Germinal center (tissue), 1 donor: ENCODE measurements at places on chromosomes 5 and 9.

DNA sequence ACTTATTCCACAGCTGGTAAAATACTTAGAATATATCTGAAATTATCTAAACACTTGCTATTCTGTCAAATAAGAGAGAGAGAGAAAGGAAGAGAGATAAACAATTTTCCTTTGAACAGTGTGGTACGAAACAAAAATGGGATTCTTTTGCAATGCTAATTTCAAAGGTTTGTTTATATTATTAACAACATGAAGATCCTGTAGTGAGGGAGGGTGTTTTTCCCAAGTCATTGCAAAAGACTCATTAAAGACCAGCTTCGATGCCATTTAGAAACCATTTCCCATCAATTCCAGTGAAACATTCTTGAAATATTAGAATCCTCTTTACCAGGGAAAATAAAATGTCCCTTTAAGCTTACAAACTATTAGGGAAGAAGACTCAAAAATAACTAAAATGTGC is 505.4 kb downstream of the SEMA5A start:
- DNase-seq = no peak

- no peak for DNase-seq
Observed at GRCh38 chr5:56677690-56678305, 137.6 kb upstream of the MAP3K1 start.

- DNase-seq = no peak
Observed at GRCh38 chr5:73424556-73424977, 24.0 kb downstream of the FOXD1 start.

GRCh38 chr5:158532739-158533138 is 567.0 kb downstream of the EBF1 start:
- DNase-seq = no peak

DNA sequence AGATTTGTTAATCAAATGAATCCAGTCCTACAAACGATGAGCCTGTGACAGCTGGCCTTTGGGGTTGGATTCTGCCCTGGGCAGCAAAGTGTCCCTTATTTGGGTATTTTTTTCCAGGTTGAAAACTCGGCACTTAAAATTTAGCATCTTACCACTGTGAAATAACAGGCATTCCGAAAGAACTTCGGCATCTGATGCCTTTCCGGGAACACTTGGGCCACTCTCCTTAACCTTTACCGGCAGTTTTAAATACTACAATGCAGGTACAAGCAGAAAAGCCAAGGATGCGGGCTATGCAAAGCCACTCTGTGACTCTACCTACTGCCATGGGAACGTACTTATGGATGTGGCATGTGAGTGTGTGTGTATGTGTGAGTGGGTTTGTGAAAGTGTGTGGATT is 1.0 kb upstream of the RASGRF2 start:
- no peak for DNase-seq

DNA sequence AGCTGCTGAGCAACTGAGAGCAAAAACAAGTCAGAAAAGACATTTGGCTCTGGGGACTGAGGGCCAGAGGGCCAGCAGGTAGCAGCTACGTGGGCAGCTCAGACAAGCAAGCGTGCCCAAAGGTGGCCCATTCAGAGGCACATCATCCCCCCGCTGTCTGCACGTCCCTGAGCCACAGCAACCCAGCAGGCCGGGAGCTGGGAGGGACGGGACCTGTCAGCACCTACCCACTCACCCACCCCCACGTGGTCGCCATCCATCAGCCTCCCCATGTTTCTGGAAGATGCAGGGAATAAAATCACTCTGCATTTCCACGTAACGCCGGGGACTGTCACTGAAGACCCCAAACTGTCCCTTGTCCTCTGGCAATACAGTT is 167.8 kb downstream of the COL23A1 start:
- no peak for DNase-seq

DNA sequence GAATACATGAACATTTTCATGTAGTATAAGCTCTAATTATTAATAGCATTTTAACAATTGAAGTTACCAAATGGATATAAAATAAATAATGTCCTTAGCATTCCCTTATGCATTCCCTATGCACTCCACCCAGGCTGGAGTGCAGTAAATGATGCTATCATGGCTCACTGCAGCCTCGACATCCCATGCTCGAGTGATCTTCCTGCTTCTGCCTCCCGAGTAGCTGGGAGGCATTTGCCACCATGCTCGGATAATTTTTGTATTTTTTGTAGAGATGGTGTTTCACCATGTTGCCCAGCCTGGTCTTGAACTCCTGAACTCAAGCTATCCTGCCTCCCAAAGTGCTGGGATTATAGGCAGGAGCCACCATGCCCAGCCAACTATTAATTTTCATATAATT is 184.0 kb downstream of the PBX3 start:
- DNase-seq = no peak

- peak; percentile 63 for DNase-seq
Observed at GRCh38 chr5:134647750-134648424, 698 bp upstream of the SEC24A start.

DNA sequence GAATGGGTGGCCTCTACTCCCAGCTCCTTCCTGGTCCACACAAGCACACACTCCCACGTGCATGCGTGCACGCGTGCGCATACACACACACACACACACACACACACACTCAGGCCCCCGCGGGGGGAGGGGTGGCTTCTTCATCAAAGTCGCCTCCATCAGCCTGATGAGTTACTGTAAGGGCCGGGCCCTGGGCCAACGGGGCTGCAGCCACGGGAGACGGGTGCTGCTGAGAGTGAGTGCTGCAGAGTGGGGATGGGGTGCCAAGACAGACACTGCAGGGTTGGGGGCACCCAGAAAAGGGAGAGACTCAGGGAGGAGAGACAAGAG is 18.1 kb downstream of the CNTFR start:
- DNase-seq = no peak

DNA sequence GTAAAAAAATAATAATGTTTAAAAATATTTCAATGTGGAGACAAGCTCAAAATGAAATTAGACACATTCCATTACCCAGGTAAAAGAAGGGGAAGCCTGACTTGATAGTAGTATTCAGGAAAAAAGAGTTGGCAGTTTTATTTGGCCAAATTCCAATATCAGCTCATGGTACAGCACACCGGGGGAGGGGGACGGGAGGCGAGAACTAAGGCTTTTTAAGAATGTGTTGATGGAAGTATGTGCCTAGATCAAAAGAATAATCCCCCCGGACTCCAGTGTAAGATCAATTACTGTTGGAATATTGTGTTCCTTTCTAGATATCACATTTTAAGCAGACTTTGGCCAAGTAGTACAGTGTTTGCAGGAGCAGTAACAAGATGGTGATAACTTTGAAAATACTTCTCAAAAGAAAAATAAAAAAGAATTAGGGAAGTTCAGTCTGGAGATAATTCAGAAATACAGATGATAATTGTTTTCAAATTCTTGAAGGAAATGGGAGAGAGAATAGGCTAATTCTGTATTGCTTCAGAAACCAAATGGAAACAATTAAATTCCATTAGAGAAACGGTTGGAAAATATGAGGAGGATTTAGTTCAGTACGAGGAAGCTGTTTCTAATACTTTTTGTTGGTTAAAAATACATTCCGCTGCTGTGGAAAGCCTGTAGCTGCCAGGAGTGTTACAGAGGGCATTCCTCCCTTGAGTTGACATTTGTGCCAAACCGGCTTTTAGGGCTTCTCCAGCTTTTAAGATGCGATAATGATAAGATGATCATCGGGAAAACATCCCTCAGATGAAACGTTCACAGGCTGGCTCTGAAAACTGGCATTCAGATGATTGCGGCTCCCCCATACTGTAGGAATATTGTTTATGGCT is 98.1 kb upstream of the ERBIN start:
- DNase-seq = no peak

GRCh38 chr5:103290846-103291245 is 32.3 kb downstream of the MACIR start:
- no peak for DNase-seq

DNA sequence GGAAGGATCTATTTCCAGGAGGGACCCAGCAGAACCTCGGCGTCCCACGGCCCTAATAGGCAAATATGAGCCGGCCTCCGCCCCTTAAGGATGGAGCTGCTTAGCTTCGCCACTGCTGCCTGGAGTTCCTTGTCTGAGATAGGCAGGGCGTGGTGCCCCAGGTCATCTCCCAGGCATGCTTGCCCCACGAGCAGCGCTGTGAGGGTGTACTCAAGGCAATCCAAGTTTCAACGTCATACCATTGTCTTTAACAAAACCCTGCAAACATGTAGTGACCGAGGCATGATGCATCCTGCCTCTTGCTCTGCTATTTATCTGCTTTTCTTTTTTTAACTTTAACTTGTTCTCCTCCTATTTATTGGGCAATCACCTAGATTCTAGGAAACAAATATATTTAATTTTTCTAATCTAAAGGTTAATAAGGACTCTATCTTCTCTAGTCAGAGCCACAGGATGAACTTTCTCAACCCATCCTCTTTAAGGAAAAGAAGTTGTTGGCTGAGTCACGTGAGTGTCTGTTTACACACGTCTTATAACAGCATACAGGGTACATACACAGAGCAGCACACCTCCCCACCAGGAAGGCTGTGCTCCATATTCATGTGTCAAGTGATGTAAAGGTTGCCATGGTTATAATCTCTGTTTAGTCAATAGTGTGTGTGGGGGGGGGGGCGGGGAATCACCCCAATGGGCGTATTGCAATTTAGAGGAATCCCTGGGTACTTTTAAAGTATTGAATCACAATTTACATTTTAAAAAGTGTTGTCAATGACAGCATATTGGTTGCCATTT is 27.3 kb upstream of the ZSWIM6 start:
- no peak for DNase-seq

- DNase-seq = peak; percentile 48
Observed at GRCh38 chr5:43627028-43627427, 24.0 kb downstream of the NNT start.

DNA sequence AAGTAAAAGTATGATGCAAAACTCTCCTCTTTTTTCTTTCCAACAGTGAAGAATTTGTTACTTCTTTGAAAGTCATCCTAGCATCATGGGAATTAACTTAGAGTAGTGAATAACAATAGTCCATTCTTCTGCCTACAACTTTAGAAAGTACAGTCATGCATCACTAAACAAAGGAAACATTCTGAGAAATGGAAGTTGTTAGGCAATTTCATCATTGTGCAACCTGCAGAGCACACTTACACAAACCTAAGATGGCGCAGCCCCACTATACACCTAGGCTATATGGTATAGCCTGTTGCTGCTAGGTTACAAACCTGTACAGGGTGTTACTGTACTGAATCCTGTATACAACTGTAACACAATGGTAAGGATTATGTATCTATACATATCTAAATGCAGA is 1209.3 kb upstream of the C9orf72 start:
- DNase-seq = no peak

DNA sequence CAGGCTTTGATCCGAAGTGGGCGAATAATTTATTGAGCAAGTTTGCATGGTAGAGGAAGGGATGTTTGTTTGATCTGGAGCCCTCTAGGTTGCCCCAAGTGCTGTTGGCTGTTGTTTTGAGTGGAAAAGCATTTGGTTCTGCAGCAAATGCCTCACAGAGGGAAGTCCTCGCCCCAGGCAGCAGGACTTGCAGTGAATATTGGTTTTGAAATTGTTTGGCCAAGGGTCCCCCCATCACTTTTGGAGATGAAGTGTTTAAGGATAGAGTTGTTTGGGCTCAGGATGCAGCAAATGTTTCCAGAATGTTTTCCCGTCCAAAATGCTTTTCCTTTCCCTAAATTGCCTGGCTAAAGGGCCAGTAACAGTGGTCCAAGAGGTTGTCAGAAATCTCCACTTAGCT is 3.1 kb downstream of the JADE2 start:
- no peak for DNase-seq

- no peak for DNase-seq
Observed at GRCh38 chr9:38059233-38059936, 9.6 kb downstream of the SHB start.

DNA sequence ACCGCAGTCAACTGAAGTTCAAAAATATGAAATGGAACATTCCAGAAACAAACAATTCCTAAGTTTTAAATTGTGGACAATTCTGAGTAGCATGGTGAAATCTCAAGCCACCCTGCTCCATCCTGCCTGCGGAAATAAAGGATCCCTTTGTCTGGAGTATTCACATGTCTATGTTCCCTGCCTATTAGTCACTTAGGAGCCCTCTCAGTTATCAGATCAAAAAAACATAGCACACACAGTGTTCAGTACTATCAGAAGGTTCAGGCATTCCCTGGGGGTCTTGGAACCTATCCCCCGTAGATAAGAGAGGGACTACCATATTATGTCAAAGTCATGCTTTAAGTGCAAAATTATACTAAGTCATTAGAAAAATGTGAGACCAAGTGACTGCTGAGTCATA is 300.8 kb downstream of the SEMA5A start:
- DNase-seq = no peak

DNA sequence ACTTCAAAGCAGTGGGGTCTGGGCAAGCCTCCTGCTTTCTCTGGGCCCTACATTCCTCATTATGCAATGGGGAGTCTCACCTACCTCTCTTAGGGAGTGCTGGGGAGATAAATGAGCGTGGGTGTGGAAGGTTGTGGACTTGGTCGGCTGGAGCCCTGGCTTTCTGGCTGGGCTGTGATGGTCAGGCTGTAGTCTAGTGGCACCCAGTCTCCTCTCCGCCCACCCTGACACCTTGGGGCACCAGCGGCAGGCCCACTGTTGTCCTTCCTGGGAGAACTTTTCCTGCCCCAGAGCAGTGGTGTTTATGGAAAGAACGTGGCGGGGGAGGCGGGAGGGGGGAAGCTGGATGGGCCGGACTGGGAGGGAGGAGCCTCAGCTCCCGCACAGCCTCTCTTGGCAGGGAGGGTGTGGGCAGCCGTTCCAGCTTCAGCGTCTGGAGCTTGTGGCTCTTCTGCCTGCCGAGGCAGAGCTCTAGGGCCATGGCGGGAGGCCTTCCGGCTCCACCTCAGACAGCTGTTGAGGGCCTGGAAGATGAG is 4.1 kb downstream of the PTGS1 start:
- DNase-seq = no peak

DNA sequence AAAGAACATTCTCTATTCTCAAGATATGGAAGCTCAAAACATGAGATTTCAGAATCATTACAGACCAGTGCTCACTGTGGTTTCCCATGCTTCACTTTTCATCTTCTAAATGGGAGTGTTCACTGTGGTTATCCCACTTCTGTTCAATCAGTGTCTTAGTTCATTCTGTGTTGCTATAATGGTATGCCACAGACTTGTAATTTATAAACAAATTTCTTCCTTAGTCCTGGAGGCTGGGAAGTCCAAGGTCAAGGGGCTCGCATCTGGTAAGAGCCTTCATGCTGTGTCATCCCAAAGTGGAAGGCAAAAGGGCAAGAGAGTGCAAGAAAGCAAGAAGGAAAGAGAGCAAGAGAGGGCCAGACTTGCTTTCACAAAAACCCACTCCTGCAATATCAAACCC is 146.3 kb downstream of the TTC39B start:
- no peak for DNase-seq

DNA sequence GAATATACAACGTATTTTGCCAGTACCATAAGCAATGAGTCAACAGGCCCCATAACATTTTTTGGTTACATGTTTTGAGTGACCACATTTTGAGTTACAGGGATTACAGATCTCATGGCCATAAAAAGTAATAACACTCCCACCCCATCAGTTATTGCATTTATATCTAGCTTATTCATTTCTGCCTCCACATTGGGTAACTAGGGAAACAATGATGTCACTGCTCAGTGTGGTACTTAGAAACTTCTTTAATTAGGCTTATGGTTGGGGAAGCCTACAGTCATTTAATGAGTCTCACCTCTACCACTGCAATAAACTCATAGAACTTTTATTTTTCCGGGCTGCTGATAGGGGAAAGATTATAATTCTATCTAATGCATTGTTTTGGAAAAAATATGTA is 39.9 kb upstream of the SMIM15 start:
- no peak for DNase-seq

- DNase-seq = no peak
Observed at GRCh38 chr5:85684351-85684750, 933.4 kb upstream of the COX7C start.
